Activated CD8-positive, alpha-beta T cell treated with anti-CD3 and anti-CD28 coated beads, Interleukin-2, amount 10 ng/mL, durations not matched to agents 7 days and 5 days (primary cell): ENCODE measurements at places on chromosomes 13 and 19. TPM values are rescaled to one million over a fixed set of nuclear protein-coding genes. Genes with fewer than 3 reads are reported as not detected.
A peak's percentile ranks its signal among the peaks of the same experiment; 100 is the strongest.

DNA sequence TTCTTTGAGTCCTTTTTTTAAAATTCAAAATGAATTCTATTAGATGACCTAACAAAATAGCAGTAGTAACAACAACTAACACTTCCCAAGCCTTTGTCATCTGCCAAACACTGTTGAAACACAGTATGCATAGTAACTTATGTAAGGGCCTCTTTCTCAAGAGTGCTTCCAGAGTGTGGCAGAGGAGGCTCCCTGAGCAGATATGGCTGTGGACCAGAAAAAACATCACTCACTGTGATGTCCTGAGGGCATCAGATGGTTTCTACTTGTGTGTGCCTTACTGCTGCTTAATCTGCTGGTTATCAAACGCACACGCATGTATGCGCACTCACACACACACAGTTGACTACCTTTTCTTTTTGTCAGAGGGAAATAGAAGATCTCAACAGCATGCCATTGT, 110.8 kb downstream of the DLEU7 start:
- no peak overlapping the region for H3K4me3 ChIP-seq
- no peak for DNase-seq

DNA sequence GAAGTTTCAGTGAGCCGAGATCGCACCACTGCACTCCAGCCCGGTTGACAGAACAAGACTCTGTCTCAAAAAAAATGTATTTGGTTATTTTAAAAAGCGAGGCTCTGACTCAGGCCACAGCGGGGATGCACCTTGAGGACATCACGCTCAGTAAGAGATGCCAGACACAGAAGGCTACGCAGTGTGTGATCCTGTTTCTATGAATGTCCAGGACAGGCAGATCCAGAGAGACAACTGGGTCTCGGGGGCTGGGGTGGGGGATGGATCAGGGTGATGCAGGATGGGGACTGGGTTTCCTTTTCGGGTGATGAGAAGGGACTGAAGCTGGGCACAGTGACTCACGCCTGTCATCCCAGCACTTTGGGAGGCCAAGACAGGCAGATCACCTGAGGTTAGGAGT, 5.4 kb downstream of the MED16 start:
- DNase-seq = no peak
- peaks cover 22% of the 10 kb centered on the region for H3K4me1 ChIP-seq
- H3K27me3 ChIP-seq = no peaks in the 10 kb centered on the region
- H3K27ac ChIP-seq = no peak overlapping the region

Gene ZNF709
- 1.7 TPM for total RNA-seq

- no peaks in the 10 kb centered on the region for H3K4me1 ChIP-seq
- no peaks in the 10 kb centered on the region for H3K27me3 ChIP-seq
- DNase-seq = no peak
- H3K27ac ChIP-seq = no peak overlapping the region
Observed at GRCh38 chr13:81563091-81563490, 1222.2 kb upstream of the SPRY2 start.

- DNase-seq = peak; percentile 57
- peaks cover 26% of the 10 kb centered on the region for H3K4me1 ChIP-seq
- H3K27me3 ChIP-seq = no peaks in the 10 kb centered on the region
Observed at GRCh38 chr19:13764821-13765394, 586 bp downstream of the MRI1 start.

DNA sequence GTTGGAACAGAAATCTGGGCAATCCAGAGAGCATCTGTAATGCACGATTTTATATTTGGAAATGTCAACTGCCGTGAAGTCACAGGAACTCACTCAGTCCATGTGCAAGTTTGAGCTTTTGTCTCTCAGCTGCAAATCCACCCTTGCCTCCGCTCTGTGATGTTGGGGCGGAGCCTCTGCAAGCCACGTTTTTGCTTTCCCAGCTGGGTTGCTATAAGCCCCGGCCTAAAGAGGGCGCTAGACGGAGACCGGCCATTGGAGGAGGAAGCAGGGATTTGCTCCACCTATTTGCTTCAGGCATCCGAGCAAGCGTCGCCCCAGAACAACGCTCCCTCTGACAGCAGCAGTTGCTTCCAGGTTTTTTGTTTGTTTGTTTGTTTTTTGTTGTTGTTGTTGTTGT, 56.2 kb downstream of the TRPM4 start:
- no peaks in the 10 kb centered on the region for H3K36me3 ChIP-seq
- no peak for DNase-seq
- H3K4me1 ChIP-seq = peaks cover 8% of the 10 kb centered on the region
- no peak overlapping the region for H3K4me3 ChIP-seq
- H3K27ac ChIP-seq = no peak overlapping the region

Gene SOHLH2
- total RNA-seq = not detected

DNA sequence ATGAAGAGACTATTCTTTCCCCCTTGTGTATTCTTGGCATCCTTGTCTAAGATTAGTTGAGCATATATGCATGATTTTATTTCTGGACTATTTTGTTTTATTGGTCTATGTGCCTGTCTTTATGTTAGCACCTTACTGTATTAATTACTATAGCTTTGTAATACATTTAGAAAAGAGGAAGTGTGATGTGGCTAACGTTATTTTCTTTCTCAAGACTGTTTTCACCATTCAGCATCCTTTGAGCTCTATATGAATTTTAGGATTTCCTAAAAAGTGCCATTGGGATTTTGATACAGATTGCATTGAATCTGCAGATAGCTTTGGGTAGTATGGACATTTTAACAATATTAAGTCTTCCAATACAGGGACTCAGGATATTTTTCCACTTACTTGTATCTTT, 37.5 kb upstream of the PCDH20 start:
- no peaks in the 10 kb centered on the region for H3K4me1 ChIP-seq
- H3K27ac ChIP-seq = no peak overlapping the region
- no peaks in the 10 kb centered on the region for H3K36me3 ChIP-seq
- no peak for DNase-seq

Gene OSCAR
- 0.42 TPM for total RNA-seq

- DNase-seq = no peak
- H3K4me1 ChIP-seq = no peaks in the 10 kb centered on the region
- H3K4me3 ChIP-seq = no peak overlapping the region
- H3K36me3 ChIP-seq = no peaks in the 10 kb centered on the region
- H3K27me3 ChIP-seq = no peaks in the 10 kb centered on the region
Observed at GRCh38 chr13:84543962-84544361, 661.7 kb upstream of the SLITRK1 start.
